GDM1 (cell line): ENCODE measurements at places on chromosomes 7 and 10.

- DNase-seq = no peak
These were observed 43.0 kb downstream of the SUFU start for GRCh38 chr10:102546606-102547320.

- DNase-seq = no peak
These were observed 71.3 kb downstream of the VWA2 start for GRCh38 chr10:114310346-114310745.

- no peak for DNase-seq
These were observed 247.8 kb downstream of the EBF3 start for GRCh38 chr10:129716211-129716681.

DNA sequence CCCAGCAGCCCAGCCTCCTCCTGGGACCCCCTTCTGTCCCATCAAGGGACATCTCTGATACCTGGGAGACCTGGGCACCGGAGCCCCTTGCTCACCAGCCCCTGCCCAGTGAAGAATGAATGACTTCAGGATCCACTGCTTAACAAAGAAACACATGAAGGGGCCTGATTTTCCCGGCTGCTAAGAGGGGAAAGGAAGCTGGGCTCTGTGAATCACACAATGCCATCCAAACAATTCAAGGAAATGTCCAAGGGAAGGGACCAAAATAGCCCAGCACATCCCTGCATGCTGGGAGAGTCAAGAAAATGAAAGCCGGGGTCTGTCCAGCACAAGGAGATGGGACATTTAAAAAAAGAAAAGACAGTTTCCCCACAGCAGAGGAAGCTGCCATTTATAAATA lies 128.7 kb upstream of the JCAD start:
- DNase-seq = no peak

DNA sequence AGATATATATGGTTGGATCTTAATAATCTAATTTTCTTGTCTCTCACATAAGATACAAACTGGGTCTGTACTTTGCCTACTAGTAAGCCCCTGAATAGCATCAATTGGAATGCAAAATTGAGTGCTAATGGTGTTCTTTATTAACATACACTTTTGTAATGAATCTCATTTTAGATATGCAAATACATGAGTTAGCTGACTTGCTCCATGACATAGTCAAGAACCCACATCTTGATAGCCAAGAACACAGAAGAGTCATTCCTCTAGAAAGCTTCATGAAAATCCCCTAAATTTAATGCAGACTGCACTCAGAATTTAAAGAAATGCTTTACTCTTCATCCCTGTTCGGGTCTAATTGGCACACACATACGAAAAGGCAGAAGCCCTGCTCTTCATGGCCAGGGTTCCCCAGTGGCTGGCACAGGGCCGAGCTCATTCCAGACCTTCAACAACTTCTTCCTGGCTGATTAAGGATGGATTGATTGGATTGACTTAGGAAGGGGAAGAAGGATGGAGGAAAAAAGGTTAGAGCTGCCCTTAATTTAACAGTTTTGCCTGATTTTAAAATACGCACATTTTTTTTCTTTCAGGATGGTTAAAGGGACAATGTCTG lies 431.1 kb upstream of the KLF6 start:
- no peak for DNase-seq

GRCh38 chr10:1266033-1266802 lies 210.0 kb downstream of the WDR37 start:
- DNase-seq = no peak

GRCh38 chr7:70376561-70377031 lies 755.3 kb upstream of the GALNT17 start:
- DNase-seq = no peak

GRCh38 chr10:61995220-61995503 lies 93.7 kb downstream of the ARID5B start:
- DNase-seq = no peak

DNA sequence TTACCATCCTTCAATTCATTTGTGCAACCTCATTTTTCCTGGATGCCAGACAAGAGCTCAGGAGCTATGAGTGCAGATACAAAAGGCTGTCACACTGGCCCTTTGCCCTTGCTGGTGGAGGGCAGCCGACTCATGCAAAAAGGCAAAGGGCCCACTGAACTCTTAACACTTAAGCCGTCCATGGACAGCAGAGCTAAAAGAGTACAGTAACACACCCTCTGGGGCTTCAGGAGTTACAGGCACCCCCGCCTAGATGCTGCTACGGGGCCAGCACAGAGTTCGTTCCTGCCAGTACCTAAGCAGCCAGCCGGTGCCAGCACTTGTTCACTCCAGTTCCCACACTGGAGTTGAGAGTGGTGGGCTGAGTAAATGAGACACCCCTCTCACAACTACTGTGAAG lies 69.9 kb upstream of the MRLN start:
- DNase-seq = no peak

- DNase-seq = no peak
These were observed 94.8 kb upstream of the KCNMA1 start for GRCh38 chr10:77732213-77733003.

DNA sequence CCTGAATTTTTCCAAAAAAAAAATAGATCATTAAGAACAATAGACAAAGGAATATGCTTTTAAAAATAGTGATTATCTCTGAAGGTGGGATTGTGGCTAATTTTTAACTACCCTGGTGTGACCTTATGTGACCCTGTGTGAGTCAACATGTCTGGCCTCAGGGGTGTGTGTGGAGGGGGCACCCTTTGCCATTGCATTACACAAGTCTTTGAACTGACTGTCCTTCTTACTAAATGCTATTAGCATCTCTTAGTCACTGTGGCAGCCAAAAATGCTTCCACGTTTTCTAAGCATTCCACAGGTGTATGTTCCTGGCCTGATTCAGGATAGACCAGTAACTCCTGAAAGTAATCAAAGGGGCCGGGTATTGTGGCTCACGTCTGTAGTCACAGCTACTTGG lies 175.4 kb downstream of the MGMT start:
- DNase-seq = no peak

GRCh38 chr10:27671821-27672220 lies 73.8 kb downstream of the MKX start:
- DNase-seq = no peak

DNA sequence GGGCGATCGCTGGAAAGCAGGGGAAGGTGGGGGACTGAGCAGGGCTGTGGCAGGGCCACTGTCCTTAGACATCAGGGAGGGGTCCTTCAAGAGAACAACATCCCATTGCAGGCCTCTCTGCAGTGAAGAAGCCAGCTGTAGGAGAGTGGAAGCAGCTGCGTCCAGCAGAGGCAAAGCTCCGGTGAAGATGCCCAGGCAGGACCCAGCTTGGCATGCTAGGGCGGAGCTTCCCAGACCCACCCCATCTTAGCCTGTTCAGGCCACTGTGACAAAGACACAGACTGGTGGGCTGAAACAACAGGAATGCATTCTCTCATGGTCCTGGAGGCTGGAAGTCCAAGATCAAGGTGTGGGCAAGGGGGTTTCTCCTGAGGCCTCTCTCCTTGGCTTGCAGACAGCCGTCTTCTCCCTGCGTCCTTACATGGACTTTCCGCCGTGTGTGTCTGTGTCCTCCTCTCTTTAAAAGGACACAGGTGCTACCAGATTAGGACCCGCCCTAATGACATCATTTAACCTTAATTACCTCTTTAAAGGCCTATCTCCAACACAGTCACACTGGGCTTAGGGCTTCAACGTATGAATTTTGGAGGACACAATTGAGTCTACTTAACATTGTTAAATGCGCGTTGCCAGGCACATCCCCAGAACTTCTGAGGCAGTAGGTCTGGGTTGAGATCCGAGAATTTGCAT lies 178.1 kb upstream of the GRB10 start:
- DNase-seq = no peak
